ENCODE measurements at places on chromosomes 1 and 21. TPM values are rescaled to one million over a fixed set of nuclear protein-coding genes. Genes with fewer than 3 reads are reported as not detected.

GRCh38 chr1:67573311-67573872 lies 111.6 kb upstream of the GADD45A start:
- DNase-seq: no peak

DNA sequence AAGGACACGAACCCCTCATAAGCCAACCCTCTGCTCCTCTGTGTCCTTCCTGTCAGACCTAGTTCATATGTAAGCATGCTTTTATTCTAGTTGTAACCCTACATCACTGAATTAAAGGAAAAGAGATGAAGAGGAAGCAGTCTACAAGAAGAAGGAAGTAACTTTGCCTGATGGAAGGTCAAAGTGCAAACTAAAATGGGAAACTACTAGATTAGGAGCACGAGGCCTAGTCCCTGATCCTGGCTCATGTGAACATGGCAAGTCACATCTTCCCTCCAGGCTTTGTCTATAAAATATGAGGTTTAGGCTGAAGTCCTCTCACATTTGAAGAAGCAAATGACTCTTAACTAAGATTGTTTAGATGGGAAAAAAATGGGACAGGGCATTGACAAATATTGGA lies 13.2 kb downstream of the ZMYND12 start:
- DNase-seq: no peak

- DNase-seq: no peak
Observed at GRCh38 chr1:161768986-161769672, 3.0 kb downstream of the ATF6 start.

- peak; percentile 92 for DNase-seq
Observed at GRCh38 chr1:37486680-37487618, 12.6 kb downstream of the ZC3H12A start.

- DNase-seq: no peak
Observed at GRCh38 chr1:83889707-83890106, 109.2 kb downstream of the TTLL7 start.

GRCh38 chr1:228745497-228745896 lies 10.2 kb downstream of the RHOU start:
- DNase-seq: no peak

TMEM240 gene
- total RNA-seq: 3.6 TPM

DNA sequence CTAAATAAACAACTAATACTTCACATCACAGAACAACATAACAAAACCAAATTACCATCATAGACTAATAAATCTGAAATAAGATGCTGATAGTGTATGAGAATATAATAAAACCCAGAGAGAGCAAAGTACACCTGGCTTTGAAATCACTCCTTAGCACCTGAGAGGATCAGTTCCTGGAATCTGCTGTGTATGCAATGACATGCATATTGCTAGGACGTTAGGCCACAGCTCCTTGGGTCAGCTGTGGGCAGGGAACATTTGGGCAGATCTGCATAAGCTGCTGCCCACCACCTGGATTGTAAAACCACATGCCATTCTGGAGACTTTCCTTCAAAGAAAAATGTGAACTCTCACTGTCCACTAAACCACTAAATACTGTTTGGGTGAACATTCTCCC lies 81.1 kb downstream of the NR5A2 start:
- no peak for DNase-seq

ZFP69 gene
- total RNA-seq: 3.1 TPM

DNA sequence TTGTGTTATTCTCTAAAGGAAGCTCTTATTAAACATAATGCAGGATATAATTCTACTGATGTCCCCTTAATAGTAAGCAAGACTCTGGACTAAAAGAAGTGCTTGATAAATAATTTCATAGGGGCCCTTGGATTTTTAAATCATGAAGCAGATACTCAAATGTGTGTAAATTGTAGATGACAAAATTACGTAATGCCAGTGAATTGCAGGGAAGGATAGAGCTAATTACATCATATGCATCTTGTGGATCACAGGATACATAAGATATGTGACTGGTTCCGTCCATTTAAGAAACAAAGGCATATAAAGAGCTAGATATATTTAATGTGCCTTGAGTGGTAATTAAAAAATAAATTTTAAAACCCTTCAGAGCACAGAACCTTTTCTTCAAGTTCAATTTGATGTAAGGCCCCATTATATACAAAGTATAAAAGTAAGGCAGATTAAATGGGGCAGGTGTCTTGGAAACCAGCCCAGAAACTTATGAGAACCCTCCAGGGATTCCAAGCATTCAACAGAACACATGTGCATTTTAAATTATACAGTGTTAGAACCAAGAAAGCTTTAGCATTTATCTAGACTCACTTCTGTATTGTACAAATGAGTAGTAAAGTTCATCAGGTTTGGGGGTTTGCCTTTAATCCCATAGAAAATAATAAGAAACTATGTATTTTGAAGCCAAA lies 190.4 kb downstream of the NCAM2 start:
- DNase-seq: no peak

- no peak for DNase-seq
Observed at GRCh38 chr1:55931081-55931940, 648.1 kb downstream of the PLPP3 start.

MYOG gene
- not detected for total RNA-seq

MFN2 gene
- 76.5 TPM for total RNA-seq
